ENCODE measurements at places on chromosomes 1 and 21.

DNA sequence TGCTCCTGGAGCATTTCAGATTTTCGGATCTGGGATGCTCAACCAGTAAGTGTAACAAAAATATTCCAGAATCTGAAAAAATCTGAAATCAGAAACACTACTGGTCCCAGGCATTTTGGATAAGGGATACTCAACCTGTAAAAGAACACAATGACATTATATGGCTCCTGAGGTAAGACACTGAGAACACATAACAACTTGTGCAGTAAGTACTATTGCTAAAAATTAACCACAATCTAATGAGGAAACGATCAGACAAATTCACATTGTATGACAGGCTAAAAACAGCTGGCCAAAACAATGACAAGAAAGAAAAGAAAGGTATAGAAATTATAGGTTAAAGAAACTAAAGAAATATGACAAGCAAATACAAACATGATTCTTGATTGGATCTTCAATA, 54.9 kb downstream of the LTN1 start:
- no peak for DNase-seq

DNA sequence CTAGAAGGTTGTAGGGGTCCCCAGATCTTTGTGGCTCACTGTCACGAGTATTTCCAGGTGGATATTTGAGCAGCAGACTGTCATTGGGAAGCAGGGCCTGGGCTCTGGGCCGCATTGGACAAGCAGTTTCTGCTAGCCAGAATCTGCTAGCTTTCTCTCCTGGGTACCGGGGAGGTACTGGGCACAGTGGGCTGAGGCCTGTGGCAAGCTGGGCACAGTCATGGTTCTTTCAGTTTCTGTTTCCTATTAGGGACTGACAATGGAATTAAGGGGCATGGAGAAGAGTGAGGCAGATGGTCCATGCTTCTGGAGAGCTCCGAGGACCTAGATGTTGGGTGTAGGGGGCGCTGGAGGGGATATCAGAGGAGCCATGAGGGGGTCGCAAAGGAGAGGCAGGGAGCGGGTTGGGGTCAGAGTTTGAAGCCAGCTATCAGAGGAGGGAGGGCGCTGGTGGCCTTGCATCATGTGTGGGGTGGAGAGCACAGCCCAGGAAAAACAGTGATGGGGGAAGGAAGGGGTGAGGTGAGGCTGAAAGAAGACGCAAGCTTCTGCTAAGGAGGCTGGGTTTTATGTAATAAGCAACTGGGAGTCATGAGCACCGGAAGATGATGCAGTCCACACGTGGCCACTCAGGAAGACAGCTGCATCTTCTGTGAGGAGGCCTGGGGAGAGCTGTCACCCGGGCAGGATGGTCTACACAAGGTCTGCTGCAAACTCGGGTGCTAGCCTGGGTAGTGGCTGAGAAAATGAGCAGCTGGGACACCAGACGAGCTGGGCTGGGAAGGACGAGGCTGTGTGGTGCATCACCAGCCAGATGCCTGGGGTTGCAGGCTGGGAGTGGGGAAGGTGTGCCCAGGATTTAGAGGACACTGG, 72.7 kb downstream of the IER5 start:
- DNase-seq = no peak

DNA sequence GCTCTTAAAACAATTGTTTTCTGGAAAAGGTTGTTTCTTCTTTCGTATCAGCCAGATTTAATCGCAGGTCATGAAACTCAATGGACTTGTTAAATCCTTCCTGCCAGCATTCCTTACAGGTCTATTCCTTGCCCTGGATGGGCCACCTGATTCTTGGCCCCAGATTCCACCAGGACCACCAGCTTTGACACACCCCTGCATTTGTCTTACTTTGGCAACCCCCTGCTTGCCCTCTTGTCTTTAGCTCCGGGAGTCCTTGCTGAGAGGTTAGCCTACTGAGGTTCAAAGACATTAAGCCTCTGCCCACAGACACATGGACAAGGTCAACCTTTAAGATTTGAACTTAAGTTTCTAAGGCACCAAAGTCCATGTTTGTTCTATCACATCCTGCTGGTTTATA, 27.1 kb upstream of the DAB1 start:
- DNase-seq = no peak

GRCh38 chr1:196029410-196029809, 578.8 kb downstream of the KCNT2 start:
- no peak for DNase-seq

DNA sequence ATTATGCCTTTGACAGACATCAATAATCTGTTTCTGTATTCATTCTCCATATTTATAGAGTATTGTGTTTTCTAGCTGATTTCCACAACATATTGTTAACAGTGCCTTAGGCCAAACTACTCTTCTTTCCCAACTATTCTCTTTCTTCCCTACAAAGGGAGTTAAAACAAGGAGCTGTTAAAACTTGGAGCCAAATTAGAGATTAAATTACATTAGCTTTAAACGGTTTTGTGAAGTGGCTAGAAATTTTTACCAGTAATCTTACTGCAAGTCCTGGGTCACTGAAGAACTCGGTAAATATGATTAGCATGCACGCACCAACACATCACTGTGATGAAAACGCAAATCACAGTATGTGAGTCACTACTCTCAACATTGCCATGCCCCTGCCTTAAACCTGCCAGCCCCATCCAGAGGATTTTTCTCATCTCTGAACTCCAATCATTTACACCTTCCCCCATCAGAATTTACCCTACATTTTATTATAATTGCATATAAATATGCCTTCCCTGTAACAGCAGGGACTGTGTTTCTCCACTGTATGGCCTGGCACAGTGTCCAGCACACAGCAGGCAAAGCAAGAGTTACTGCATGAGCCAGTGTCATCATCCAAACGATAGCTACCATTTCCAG, 1.5 kb upstream of the PRDX6 start:
- DNase-seq = no peak

GRCh38 chr21:32826329-32827167, 55.0 kb upstream of the PAXBP1 start:
- peak; percentile 70 for DNase-seq

GRCh38 chr1:26225033-26225831, 8.8 kb upstream of the CEP85 start:
- DNase-seq = peak; percentile 85

DNA sequence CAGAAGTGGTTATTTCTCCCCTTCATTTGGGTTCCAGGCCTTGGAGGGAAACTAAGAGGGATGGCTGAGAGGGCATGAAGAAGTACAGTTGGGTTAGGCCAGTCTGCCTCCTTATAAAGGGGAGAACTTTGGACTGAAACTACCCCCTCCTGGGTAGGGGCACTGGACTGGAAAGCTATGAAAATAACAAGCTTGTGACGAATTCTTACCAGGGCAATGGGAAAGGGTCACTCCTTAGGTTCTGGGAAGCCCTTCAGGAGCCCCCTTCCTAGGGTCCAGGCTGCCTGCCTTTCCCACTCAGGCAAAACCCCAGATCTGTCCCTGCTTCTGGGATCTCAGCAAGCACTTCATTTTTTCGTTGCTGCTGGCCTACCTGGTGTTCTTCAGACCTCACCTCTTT, 9.8 kb upstream of the P3R3URF start:
- DNase-seq = no peak

GRCh38 chr21:33394260-33394659, 9.0 kb upstream of the IFNGR2 start:
- no peak for DNase-seq

DNA sequence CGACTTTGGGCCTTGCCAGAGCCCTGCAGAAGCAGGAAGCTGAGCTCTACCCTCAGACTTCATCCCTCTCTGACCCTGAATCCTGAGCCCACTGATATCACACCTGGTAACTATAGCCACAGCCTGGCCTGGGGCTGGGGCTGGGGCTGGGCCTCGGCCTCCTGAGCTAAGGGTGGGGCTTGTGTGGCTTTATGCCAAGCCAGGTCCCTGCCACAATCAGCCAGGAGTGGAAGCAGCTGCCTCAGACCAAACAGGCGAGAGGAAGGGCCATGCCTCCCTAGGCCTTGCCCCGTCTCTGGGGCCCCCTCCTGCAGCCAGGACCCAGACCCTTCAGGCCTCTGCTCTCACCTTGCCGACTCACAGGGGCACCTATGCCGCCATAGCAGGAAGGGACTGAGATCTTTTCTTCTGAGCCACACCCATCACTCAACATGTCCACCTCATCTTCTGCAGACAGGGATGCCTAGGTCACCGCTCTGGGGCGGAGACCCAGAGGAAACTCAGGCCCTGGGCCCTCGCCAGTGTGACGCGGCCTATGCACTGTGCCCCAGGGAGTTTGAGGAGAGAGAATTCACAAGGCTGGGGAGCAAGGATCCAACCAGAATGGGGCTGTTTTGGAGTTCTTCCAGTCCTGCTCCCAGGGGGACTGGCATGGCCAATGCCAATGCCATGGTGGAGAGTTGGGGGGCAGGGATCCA, 5.7 kb downstream of the UBXN11 start:
- no peak for DNase-seq

- no peak for DNase-seq
Measured at GRCh38 chr1:160432371-160432786, 32.0 kb downstream of the VANGL2 start.

DNA sequence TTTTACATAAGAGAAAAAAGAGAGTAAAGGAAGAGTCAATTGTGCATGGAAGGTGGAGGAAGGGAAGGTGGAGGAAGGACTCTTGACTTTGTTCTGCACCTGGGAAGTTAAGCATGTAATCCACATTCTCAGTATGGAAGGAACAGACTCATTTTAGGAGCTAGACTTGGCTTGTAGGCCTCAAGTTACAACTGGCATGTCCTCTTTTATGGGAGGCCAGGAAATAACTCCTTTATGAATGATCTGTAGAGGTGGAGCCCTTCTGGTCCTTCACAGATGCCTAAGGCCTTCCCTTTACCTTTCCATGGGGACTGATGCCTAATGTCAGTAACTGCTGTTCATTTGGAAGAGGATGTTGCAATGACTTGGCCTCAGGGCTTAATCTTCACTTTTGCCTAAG, 29.4 kb upstream of the CCSAP start:
- DNase-seq = no peak

- no peak for DNase-seq
Measured at GRCh38 chr1:165659581-165659895, 28.5 kb downstream of the MGST3 start.

GRCh38 chr21:42349420-42350317, 1.1 kb downstream of the TFF2 start:
- DNase-seq = no peak

DNA sequence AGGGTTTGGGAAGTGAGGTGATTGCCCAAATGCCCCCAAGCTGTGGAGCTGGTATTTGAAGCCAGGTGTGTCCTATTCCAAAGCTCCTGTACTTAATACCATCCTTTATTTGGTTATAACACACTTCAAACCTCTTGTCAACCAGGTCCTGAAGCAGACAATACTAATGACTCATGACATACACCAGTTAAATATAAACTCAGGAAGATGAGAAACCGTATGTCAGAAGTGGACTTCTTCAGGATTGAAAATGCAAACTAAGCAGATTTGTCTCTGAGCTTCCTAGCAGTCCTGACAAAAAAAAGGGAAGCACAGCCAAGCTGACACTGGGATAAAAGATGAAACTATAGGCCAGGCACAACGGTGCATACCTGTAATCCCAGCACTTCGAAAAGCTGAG, 70.6 kb downstream of the ALPL start:
- no peak for DNase-seq

DNA sequence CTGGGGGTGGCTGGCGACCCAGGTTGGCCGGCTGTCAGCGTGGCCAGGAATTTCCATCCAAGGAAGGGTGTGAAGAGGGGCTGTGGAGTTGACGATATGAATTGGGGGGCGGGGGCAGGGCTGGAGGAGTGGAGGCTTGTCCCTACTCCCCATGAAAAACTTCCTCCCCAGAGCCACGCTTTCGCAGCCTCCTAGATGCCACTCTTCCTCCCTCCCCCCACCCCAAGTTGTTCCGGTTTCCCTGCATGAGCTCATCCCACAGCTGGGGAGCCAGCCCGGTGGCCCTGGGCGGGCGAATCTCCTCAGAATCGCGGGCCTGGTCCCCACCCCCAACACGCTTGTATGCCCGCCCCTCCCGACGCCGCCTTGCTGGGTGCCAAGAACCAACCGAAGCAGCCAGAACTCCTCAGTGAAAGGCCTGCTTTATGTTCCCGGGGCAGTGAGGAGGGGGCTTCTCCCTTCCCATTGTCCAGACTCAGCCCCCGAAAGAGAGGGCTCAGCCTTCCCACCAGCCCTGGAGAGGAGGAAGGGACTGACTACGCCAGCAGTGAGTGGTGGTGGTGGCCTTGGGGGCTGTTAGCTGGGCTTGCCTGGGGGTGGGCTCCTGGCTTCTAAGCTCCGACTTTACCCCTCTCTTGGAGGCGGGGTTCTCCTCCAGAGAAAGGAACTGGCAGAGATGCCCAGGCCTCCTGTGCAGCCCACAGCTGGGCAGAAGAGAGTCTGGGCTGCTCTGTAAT, 1.8 kb upstream of the CSMD2 start:
- peak; percentile 71 for DNase-seq

GRCh38 chr21:15229390-15229789, 164.6 kb upstream of the NRIP1 start:
- DNase-seq = no peak

DNA sequence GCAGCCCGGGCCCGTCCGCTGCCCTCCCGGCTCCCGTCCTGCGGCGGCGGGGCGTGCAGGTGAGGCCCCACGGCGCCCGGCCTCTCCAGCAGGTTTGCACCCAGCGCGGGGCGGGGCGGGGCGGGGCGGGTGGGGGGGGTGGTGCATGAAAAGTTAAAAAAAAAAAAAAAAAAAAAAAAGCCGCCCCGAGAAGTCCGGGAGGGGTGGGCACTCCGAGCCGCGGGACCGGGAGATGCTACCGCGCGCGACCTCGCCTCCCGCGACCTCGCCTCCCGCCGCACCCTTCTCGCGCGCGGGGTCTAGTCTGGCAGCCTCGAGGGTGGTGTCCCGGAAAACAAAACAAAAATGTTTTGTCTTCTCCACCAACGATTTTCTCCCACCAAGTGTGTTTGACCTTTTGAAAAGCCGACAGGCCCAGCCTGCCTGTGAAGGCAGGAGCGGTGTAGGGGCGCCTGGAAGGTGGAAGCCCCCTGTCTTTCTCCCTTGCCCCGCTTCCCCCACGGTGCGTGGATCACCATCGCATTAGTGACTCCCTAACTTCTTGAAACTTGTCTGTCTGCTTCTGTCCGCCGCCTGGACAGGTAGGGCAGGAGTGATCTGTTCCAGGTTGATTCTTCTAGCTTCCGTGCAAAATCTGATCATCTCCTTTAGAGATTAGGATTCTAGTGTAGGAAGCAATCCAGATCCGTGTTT, 569 bp downstream of the RCAN3 start:
- DNase-seq = peak; percentile 48

- peak; percentile 95 for DNase-seq
Measured at GRCh38 chr1:84301004-84301784, at the start of gene SAMD13. Gene SAMD13, plus strand, starts transcription at chr1:84301708. Its CDS starts 1,527 bp downstream, at chr1:84303235.

GRCh38 chr1:98322086-98322485, 339.4 kb upstream of the SNX7 start:
- no peak for DNase-seq

- no peak for DNase-seq
Measured at GRCh38 chr1:212366901-212367300, 47.8 kb downstream of the PACC1 start.

- DNase-seq = no peak
Measured at GRCh38 chr1:30273021-30273325, 450.4 kb downstream of the MATN1 start.

Measured in eye (tissue), 1 donor.